HS-27A (cell line): ENCODE measurements at places on chromosomes 5 and 9.

DNA sequence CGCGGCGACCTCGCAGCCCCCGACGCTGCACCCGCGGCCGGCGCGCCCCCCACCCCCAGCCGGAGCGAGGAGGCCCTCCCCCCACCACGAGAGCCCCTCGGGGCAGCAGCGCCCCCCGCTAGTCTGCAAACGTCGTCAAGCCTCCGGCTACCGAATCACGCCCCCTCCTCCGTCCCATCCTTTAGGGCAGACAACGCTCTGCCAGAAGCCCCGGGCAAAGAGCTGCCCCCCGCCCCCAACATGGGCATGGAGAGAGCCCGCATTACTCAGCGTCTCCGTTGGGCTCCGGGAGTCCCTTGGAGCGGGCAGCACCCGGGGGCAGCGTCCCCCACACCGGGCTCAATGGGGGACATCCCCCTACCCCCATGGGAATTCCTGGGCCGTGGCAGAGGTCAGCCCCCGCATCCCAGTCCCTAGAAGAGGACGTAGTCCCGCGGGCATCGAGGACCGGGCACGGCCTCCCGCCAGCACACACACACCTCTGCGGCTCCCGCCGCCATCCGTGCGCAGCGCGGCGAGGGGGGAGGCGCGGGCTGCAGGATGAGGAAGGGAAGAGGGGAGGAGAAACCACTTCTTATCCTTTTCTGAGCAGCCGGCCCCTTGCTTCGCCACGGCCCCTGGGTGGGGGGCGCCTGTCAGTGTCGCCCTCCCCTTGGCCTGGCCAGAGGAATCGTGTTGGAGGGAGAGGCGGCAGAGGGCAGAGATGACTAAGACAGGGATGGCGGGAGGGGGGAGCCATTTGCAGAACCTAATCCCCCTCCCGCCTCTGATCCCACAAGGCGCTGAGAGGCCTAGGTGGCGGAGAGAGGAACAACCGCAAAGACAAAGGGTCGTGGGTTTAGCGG, 750 bp downstream of the DNM1 start:
- DNase-seq: peak; percentile 19

DNA sequence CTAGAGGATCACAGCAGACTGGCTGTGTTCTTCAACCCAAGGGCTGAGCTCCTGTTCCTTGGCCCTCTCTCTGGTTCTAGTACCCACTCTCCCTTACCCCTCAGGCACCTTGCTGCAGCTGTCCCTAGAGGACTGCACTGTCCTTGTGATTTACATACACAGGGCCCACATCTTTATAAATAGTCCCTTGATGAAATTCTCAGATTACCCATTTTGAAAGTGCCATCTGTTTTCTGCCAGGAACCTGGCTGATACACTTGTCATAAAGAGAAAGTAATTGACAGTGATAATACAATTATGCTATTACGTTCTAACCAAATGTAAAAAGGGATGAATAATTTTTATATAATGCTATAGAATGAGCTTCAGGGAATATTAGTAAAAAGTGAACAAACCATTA, 16.5 kb upstream of the SPARC start:
- no peak for DNase-seq

GRCh38 chr5:16065831-16066230, 113.8 kb downstream of the MARCHF11 start:
- no peak for DNase-seq

- DNase-seq: no peak
Observed at GRCh38 chr5:117691081-117691870, 1116.7 kb upstream of the SEMA6A start.

- no peak for DNase-seq
Observed at GRCh38 chr5:118679264-118679940, 308.9 kb downstream of the DTWD2 start.

GRCh38 chr5:151598549-151598948, 7.4 kb upstream of the FAT2 start:
- DNase-seq: no peak

DNA sequence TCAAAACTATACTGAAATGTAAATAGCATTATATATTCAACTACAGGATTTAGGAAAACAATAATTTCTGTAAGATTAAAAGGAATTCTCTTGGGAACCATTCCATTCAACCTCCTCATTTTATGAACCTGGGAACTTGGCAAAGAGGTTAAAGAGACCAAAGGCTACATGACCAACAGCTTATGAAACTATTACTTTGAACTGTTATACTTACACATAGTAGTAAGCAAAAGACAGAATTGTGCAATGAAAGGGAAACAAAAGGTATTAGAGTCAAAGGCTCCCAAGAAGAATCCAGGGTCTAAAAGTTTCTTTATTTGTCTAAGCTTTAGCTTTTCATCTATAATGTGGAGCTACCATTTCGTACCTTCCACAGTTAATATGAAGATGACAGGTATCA, 7.2 kb downstream of the C9orf72 start:
- DNase-seq: no peak

- no peak for DNase-seq
Observed at GRCh38 chr5:1008451-1009358, at the start of gene NKD2. NKD2 (plus strand) TSS chr5:1008802; CDS start chr5:1009058, 256 bp downstream.

DNA sequence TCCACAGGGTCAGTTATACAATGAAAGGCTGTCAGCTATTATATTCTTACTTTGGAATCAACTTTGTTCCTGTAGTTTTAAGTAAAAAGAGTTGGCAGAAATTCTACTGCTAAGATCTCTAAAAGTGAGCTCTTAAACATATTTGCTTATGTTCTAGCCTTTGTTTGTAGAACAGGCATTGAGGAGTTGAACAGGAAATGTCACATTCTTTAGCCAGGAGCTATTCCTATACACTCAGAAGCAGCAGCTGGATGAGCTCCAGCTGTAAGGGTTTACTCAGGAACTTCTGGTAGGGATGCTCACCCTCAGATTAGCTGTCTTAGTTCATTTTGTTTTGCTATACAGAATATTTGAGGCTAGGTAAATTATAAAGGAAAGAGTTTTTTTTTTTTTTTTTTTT, 22.4 kb upstream of the SPINK14 start:
- no peak for DNase-seq
